Panc1 (cell line): ENCODE measurements at places on chromosomes 6 and 20. TPM values are rescaled to one million over a fixed set of nuclear protein-coding genes. Genes with fewer than 3 reads are reported as not detected.

DNA sequence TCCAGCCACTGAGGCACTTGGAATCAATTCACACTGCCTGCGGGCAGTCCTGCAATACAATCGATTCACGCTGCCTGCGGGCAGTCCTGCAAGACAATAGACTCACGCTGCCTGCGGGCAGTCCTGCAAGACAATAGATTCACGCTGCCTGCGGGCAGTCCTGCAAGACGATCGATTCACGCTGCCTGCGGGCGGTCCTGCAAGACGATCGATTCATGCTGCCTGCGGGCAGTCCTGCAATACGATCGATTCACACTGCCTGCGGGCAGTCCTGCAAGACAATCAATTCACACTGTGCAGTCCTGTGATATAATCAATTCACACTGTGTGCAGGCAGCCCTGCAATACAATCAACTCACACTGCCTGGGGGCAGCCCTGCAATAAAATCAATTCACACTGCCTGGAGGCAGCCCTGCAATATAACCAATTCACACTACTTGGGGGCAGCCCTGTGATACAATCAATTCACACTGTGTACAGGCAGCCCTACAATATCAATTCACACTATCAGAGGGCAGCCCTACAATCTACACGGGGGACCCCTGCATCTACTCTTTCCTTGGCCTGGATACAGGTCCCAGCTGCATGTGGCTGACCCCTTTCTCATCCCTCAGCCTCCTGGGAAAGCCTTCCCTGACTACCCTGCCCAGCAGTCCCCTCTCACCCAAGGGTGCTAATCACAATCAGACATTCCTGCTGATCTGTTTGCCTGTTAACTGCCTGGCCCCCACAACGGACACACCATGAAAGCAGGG, 10.4 kb downstream of the TAF4 start:
- no peak overlapping the region for H3K27ac ChIP-seq
- no peaks in the 10 kb centered on the region for H3K27me3 ChIP-seq
- H3K36me3 ChIP-seq, result no peaks in the 10 kb centered on the region
- no peaks in the 10 kb centered on the region for H3K4me1 ChIP-seq

DNA sequence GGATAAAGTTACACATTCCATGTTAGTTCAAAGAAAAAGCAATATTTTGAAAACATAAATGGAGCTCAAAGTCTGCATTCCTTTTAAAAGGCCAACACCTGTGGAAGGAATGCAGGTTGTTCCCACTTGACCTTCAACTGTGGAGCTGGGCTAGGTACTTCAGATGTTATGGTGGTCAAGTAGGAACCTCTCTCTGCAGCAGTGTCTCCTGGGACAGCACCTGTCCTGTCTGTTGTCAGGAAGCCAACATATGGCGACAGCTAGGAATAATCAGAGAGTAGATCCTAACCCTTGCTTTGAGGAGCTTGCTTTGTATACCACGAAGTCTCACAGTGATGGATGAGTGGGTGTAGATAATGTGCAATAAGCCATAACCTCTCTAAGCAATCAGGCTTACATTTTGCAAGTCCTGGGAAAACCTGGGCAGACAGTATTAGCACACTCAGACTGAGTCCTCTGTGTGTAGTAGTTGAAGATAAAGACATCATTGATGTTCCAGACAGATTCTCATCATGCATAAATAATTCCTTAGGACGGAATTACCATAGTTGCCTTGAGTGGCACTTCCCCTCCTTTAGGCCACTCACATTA, 347.5 kb downstream of the PRL start:
- no peak for DNase-seq
- peaks cover 15% of the 10 kb centered on the region for H3K4me1 ChIP-seq
- no peak overlapping the region for H3K27ac ChIP-seq
- H3K36me3 ChIP-seq, result no peaks in the 10 kb centered on the region
- H3K4me3 ChIP-seq, result no peak overlapping the region

LINC00237 gene
- not detected for total RNA-seq

BPIFA1 gene
- not detected for total RNA-seq

DNA sequence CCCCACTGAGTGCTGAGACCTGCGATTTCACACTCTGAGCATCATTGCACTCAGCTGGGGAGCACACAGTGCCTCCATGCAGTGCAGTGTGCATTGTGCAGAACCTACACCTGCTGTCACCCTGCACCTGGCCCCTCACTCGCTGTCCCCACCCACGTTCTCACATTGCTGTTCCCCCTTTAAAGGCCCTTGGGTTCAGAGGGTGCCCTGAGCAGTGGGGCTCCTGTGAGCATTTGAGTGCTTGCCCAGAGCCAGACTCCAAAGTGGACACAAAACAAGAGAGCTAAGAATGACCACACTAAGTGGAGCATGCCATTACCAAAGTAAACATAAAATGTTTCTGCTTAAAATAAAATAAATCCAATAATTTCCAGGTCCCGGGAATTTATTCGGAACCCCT, 131.0 kb upstream of the CST7 start:
- H3K27ac ChIP-seq, result no peak overlapping the region
- H3K4me1 ChIP-seq, result no peaks in the 10 kb centered on the region
- H3K36me3 ChIP-seq, result no peaks in the 10 kb centered on the region
- DNase-seq, result no peak

DNA sequence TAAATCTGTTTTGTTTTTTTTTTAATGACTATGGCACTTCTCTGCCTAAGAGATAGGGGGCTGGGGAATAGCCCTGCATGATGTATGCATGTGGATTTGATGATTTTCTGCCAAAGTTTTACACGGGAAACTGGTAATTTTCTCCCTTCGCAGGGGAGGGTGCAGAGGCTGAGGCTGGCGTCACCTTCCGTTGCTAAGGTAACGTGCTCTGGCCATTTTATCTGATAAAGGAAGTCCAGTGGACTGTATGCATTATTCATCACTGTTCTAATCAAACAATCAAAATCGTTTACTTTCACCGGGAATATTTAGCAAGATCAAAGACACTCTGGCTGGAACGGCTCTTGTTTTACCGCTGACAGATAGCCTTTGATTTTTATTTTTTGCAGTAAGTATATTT, 789 bp downstream of the PHACTR1 start:
- H3K36me3 ChIP-seq, result no peaks in the 10 kb centered on the region
- no peak overlapping the region for H3K4me3 ChIP-seq
- H3K27ac ChIP-seq, result no peak overlapping the region
- DNase-seq, result no peak

GRCh38 chr6:24643920-24644319, 2.1 kb downstream of the KIAA0319 start:
- H3K27me3 ChIP-seq, result no peaks in the 10 kb centered on the region
- H3K27ac ChIP-seq, result no peak overlapping the region
- no peaks in the 10 kb centered on the region for H3K36me3 ChIP-seq
- no peak overlapping the region for H3K4me3 ChIP-seq
- peaks cover 6% of the 10 kb centered on the region for H3K4me1 ChIP-seq

- H3K27ac ChIP-seq, result no peak overlapping the region
- no peak for DNase-seq
- H3K27me3 ChIP-seq, result peaks cover 6% of the 10 kb centered on the region
- H3K4me1 ChIP-seq, result peaks cover 9% of the 10 kb centered on the region
Observed at GRCh38 chr6:3229566-3230178, 2.2 kb upstream of the TUBB2B start.

GRCh38 chr6:161228921-161229591, 44.8 kb downstream of the AGPAT4 start:
- no peaks in the 10 kb centered on the region for H3K36me3 ChIP-seq
- no peak overlapping the region for H3K4me3 ChIP-seq
- no peaks in the 10 kb centered on the region for H3K27me3 ChIP-seq
- DNase-seq, result no peak
- no peak overlapping the region for H3K27ac ChIP-seq
- no peaks in the 10 kb centered on the region for H3K4me1 ChIP-seq

DNA sequence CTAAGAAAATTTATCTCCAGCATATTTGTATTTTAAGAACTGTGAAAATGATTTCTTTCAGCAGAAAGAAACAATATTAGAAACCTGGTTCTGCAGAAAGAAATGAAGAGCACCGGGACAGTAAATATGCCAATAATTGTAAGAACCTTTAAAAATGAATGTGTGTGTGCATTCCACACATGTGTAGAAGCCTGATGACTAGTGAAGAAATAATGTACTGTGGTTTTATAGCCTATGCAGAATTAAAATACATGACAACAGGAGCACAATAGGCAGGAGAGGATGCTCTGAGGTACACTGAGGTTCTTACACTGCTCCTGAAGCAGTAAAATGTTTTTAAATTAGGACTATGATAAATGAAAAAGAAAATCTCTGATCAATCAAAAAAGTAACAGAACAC, 48.9 kb downstream of the SNX14 start:
- no peak overlapping the region for H3K4me3 ChIP-seq
- no peak for DNase-seq
- no peaks in the 10 kb centered on the region for H3K4me1 ChIP-seq
- H3K36me3 ChIP-seq, result peaks cover 17% of the 10 kb centered on the region; the same call in 1 of the 2 replicates
- no peak overlapping the region for H3K27ac ChIP-seq

DNA sequence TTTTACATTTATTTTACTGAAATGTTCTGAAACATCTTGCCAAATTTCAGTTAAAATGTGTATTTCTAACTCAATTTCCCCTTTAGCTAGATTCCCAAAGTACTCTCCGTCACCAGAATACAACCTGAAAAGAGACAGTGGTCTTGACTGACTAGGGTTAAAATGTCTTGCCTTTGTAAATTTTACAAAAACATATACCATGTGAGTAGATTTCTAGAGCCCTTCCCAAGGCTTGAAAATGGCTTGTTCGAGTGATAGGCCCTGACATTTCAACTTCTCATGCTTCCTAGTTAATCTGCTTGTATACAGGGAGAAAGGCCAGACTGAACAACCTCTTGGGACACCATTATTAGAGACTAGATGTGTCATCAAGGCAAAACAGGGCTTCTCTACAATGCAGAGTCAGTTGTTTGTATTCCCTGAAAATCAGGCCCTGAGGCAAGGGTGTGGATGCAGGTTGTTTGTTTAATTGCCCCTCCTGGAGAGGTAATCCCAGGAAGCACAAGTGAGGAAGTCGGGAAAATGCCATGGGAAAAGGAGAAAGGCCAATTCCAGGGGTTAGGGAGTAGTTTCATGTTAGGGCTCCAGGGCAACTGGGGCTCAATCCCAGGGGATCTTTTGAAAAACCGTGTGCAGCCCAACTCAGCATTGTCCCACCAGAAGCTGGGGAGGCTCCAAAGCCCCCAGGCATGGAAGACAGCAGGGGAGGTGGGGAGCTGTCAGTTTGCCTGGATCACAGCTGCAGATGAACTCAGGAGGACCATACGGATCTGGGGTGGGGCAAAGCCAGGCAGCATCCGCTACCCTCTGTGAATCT, 11.6 kb upstream of the TFB1M start:
- H3K4me3 ChIP-seq, result no peak overlapping the region
- H3K36me3 ChIP-seq, result no peaks in the 10 kb centered on the region; the same call in 1 of the 2 replicates
- no peaks in the 10 kb centered on the region; the same call in 1 of the 2 replicates for H3K4me1 ChIP-seq
- H3K27me3 ChIP-seq, result no peaks in the 10 kb centered on the region

CNKSR3 gene
- 18.2 TPM for total RNA-seq

DNA sequence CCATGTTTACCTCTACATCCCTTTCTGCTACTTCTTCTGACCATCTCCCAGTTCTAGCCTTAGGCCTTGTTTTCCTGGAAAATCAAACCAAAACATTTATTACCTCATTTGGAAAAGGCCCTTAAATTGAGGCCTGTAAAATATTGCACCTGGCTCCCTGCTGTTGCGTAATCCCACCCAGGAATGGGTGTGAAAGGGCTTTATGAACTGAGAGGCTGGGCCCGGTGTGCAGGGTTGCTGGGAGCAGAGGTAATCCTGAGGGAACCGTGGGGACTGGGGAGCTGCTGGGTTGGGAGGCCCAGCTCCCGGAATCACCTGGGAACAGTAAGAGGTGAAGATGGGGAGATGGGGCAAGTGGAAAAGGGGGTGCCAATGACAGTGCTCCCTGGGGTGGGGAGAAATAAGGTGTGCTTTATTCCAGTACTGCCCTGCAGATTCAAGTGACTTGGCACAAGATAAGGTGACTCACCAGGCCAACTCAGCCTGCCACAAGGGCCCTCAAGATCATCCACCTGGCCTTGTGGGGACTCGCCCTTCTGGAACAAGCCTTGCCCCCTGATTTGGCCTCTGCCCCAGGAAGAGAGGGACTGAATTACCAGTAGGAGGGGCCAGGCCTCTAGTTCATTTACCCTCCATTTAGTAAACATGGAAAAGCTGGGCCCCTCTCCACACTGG, 44.2 kb downstream of the KCNK5 start:
- H3K36me3 ChIP-seq, result no peaks in the 10 kb centered on the region
- no peak overlapping the region for H3K27ac ChIP-seq
- no peaks in the 10 kb centered on the region for H3K27me3 ChIP-seq
- no peak overlapping the region for H3K4me3 ChIP-seq

DNA sequence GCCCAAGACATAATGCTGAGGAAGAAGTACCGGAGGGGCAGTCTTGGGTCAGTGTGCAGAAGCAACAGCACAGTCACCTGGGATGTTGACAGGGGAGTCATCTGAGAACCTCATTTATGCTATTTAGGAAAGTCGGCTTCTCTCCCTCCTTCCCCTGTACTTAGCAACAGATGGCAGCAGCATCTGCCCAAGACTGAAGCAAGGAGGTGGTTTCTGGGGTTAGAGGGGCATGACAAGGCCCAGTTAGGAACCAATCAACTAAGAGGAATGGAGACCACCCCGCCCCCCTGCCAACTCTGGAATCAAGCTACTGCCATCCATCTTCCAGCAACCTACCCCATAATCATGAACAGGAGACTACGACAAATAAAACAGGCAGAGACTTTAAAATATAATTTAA, 21.7 kb downstream of the RIPK1 start:
- no peaks in the 10 kb centered on the region for H3K27me3 ChIP-seq
- H3K27ac ChIP-seq, result no peak overlapping the region
- no peak for DNase-seq
- no peak overlapping the region for H3K4me3 ChIP-seq
- peaks cover 13% of the 10 kb centered on the region for H3K36me3 ChIP-seq
- no peaks in the 10 kb centered on the region for H3K4me1 ChIP-seq

DNA sequence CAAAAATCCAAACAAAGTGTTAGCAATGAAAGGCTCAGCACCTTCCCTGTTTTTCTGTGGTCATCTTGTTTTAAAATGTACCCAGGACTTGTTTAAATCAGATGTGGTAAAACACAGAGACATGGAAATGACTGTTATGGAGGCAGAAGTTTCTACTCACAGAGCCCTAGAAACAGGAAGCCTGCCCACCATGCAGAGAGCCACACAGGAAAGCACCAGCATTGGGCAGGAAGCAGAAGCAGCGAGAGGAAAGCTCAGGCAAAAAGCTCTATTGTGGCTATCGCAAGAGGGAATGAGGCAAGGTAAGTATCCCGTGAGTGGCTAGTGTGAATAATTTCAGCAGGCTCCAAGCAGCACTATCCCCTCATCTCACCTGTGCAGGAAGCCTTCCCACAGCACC, 42.8 kb downstream of the GPR6 start:
- H3K27me3 ChIP-seq, result peaks cover 45% of the 10 kb centered on the region
- no peak for DNase-seq
- no peak overlapping the region for H3K27ac ChIP-seq
- H3K36me3 ChIP-seq, result no peaks in the 10 kb centered on the region

- no peak overlapping the region for H3K27ac ChIP-seq
- no peak overlapping the region for H3K4me3 ChIP-seq
- no peaks in the 10 kb centered on the region for H3K4me1 ChIP-seq
- H3K27me3 ChIP-seq, result peaks cover 10% of the 10 kb centered on the region
- no peaks in the 10 kb centered on the region for H3K36me3 ChIP-seq
- DNase-seq, result peak; percentile 15
Observed at GRCh38 chr6:99905209-99906106, 88.6 kb downstream of the MCHR2 start.
